ENCODE measurements at places on chromosomes 13 and 19.
A peak's percentile ranks its signal among the peaks of the same experiment; 100 is the strongest.

DNA sequence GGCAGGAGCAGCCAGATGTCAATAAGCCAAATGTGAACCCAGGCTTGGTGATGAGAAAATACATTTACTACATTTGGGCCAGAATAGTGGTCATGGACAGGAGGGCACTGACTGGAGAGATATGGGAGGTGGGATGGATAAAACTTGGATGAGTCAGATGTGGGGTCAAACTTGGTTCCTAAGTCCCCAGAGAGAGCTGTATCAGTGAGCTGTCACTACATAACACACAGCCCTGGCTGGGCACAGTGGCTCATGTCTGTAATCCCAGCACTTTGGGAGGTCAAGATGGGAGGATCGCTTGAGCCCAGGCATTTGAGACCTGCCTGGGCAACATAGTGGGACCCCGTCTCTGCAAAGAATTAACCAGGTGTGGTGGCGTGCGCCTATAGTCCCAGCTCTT is 51.6 kb upstream of the EHD2 start:
- H3K27me3 ChIP-seq = no peaks in the 10 kb centered on the region
- no peak for DNase-seq
- H3K4me1 ChIP-seq = peaks cover 61% of the 10 kb centered on the region
- H3K4me3 ChIP-seq = no peak overlapping the region
- no peaks in the 10 kb centered on the region for H3K36me3 ChIP-seq

DNA sequence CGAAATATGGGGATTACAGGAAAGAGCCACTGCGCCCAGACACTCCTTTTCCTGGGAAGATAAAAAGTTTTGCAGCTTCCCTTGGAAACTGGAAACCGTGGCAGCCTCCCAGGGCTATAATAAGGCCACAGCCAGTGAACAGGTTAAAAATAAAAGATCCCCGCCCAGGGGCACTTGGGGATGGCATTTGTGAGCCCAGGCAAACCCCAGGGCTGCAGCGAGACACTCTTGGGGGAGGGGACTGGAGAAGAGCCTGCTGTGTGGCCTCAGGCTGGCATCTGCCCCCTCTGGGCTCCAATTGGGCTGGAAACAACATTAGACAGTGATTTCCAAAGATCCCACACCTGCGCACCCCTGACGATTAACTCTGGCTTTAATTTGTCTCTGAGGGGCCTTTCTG is 11.2 kb downstream of the FEM1A start:
- no peaks in the 10 kb centered on the region for H3K36me3 ChIP-seq
- H3K27ac ChIP-seq = no peak overlapping the region
- DNase-seq = no peak
- no peaks in the 10 kb centered on the region for H3K4me1 ChIP-seq
- no peaks in the 10 kb centered on the region for H3K27me3 ChIP-seq

DNA sequence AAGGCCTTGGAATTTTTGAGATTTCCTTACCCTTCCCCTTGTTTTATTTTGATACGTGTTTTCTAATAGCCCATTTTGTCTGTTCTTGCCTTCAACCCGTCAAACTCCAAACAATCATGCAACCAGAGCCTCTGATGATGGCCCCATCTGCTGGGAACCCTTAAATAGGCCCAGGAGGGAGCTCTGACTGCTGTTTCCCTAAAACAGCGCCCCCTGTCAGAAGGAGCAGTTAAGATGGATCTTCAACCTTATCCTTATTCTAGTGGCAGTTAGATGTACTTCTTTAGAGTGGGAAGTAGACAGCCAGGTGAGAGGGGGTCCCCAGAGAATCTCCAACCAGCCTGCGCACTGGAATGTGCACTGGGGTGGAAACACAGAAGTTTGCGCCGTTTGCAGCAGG is 1031.0 kb upstream of the PCDH9 start:
- H3K4me1 ChIP-seq = no peaks in the 10 kb centered on the region
- no peaks in the 10 kb centered on the region for H3K27me3 ChIP-seq
- no peak for DNase-seq
- no peaks in the 10 kb centered on the region for H3K36me3 ChIP-seq
- no peak overlapping the region for H3K27ac ChIP-seq

DNA sequence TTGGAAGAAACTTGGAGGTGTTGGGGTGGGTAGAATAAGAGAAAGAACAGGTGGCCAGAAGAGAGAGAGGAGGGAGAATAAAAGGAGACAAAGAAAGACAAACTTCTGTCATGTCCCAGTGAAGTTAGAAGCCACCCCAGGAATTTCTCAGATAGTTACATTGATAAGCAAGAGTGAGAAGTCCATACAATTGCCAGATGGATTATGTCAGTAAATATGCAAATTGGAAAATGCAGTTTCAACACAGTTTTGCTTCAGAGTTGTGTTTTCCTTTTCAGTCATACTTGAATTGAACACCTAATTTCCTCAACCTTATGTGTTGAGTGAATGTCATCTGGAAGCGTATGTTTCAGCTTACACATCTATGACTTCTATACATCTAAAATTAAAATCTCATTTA is 139.2 kb downstream of the RXFP2 start:
- no peaks in the 10 kb centered on the region for H3K36me3 ChIP-seq
- H3K27me3 ChIP-seq = no peaks in the 10 kb centered on the region
- H3K4me1 ChIP-seq = no peaks in the 10 kb centered on the region
- no peak for DNase-seq
- H3K4me3 ChIP-seq = no peak overlapping the region

DNA sequence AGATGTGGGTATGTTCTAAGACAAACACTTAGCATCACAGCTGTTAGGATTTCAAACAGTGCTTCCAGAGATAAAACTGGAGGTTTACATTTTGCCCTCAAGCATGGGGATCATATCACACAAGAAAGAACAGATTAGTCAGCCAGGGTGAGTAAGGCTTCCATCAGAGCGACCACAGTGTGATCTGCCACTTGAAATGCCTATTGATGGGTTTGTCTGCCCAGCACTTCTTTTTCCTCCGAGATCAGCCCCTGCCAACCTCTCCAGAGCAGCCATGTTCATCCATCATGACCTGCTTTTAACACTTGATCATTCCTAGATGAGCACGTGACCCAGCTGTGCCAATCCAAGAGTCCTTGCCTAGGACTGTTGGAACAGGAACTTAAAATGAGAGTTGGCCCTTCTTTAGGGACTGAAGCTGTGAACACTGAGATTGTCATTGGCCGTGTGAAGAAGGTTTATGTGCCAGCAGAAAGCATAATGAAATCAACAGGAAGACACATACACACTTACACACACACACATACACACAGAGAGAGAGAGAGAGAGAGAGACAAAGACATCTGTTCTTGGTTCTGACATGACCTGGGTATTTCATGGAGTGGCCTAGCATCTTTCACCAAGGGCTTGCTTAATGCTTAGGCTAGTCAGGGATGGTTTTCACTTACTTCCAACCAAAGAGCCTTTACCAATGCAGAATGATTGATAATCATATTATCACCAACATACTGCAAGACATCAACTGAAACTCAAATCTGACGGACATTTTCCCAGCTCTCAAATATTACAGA is 5.2 kb upstream of the CEBPG start:
- no peak overlapping the region for H3K4me3 ChIP-seq
- no peaks in the 10 kb centered on the region for H3K27me3 ChIP-seq
- no peak overlapping the region for H3K27ac ChIP-seq

GRCh38 chr13:81017513-81018152 is 676.7 kb upstream of the SPRY2 start:
- no peaks in the 10 kb centered on the region for H3K4me1 ChIP-seq
- no peak overlapping the region for H3K27ac ChIP-seq
- DNase-seq = no peak
- peak overlapping the region; percentile 20 for H3K4me3 ChIP-seq
- no peaks in the 10 kb centered on the region for H3K27me3 ChIP-seq

DNA sequence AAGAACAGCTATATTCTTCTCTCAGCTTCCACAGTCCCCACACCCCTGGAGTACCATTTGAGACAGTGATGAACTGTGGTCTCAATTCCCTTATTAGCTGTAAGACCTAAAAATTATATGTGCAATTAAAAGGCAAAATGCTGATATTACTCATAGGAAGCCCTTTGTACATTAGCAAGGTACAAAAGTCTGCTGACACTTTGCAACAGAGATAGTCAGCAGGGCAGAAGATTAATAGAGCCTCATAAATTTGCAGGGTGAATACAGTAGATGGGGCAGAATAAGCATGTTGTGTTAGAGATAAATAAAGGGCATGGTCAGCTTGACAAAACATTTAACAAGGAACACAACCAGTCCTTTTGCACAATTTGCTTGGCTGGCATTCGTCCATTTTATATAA is 210.0 kb upstream of the OBI1 start:
- no peaks in the 10 kb centered on the region for H3K27me3 ChIP-seq
- no peak overlapping the region for H3K27ac ChIP-seq
- peaks cover 10% of the 10 kb centered on the region for H3K4me1 ChIP-seq
- no peak for DNase-seq
- H3K36me3 ChIP-seq = no peaks in the 10 kb centered on the region
- H3K4me3 ChIP-seq = no peak overlapping the region

GRCh38 chr19:53037101-53038097 is 7.1 kb upstream of the ERVV-2 start:
- no peaks in the 10 kb centered on the region for H3K27me3 ChIP-seq
- no peak for DNase-seq
- no peaks in the 10 kb centered on the region for H3K36me3 ChIP-seq

DNA sequence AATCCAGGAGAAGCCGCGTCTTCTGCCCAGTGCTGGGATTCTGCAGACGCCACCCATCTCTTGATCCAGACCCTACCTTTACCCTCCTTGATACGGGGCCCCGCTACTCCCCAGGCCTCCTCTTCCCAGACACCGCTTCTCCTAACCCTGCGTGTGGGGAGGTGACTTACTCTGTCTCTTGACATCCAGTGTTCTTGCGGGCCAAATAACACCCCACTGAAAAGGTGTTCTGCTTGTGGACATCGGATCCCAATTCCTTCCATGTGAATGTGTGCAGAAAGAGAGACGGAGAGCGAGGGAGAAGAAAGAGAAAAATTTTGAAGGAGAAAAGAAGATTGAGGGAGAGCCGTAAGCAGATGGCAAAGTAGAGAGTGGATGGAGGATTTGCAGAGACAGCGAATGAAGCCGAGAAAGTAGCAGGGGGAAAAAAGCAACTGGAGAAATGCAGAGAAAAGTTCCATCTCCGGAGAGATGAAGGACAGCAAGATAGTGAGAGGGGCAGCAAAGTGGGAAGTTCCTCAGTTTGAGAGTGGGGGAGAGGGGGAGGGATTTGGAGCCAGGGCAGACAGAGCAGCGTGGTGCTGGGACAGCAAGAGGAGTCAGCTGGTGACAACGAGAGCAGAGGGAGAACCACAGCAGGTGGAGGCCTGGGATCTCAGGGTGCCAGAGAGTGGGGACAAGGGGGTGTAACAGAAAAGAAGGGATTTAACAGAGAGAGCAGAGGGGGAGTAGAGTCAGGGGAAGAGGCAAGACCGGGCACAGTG is 814 bp downstream of the ZNF480 start:
- H3K27ac ChIP-seq = peak overlapping the region; percentile 67
- no peaks in the 10 kb centered on the region for H3K27me3 ChIP-seq
- H3K36me3 ChIP-seq = no peaks in the 10 kb centered on the region
- no peaks in the 10 kb centered on the region for H3K4me1 ChIP-seq
- no peak for DNase-seq
- H3K4me3 ChIP-seq = peak overlapping the region; percentile 90

All from right lobe of liver (tissue), 6 donors.